ENCODE measurements at places on chromosomes 7 and 10.

DNA sequence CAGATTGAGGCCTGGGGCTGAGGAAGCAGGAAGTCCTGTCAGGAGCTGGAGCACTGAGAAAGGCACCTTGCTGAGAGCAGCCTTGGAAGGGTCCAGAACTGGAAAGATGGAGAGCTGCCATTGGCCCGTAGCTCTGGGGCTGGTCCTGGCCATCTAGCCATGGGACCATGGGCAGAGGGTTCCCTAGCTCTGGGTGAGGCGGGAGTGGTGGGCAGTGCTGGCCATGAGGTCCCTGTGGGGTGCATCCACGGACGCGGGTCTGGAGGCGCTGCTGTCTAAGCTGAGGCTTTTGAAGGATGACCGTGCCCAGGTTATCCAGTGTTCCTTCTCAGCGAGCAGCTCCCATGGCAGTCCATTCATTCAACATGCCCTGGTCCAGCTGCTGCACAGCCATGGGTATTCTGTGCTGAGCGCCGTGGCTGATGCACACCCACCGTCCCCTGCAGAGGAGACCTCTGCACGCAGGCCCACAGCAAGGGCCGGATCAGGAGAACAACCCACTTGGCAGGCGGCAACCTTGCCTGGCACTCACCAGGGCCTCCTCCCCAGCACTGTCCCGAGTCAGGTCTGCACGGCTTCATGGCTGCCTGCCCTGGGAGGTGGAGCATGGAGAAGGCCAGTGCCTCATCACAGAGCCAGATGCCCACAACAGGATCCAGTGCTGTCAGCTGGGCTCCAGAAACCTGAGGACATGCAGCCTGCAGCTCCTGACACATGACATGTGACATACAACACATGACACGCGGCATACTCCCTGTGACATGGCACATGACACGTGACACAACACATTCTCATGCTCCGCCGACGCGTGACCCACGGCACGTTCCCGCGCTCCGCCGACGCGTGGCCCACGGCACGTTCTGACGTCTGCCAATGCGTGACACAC, 121.9 kb downstream of the INPP5A start:
- DNase-seq = no peak

- DNase-seq = no peak
These were observed 3.8 kb upstream of the MRC1 start for GRCh38 chr10:17805330-17805729.

DNA sequence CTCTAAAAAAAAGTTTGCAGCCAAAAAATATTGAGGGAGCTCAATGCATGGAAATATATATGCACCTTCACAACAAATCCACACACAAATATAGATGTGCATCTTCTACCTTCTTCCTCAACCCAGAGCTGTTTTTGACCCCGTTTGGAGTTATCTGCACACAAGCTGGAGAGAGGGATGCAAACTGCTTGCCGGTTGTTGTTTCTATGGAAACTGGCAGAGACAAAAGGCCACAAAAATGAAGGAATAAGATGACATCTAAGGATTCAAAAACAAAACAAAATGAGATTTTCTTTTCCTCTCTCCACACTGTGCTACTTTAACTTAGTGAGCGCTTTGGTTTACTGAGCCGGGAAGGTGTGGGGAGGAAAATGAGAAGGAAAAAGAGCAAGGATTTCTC, 210.2 kb upstream of the AGK start:
- DNase-seq = no peak

- no peak for DNase-seq
These were observed 123.3 kb downstream of the NRCAM start for GRCh38 chr7:108332937-108333336.

DNA sequence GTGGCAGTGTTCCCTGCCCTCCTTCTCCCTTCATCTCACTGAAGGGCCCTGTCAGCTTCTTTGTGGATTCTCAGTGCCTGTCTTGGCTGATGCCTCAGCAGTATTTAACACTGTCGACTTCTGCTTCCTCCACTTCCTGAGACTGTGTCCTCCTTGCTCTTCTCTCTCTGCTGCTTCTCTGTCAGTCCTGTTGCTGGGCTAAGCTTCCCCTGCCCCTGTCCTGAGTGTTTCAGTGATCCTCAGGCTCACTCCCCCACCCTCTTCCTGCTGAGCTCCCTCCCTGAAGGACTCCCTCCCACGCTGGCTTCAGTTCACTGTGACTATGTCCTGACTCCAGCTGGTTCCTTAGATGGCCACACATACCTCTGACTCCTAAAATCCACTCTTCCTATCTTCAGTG, 64.9 kb downstream of the CREM start:
- DNase-seq = no peak

- DNase-seq = peak; percentile 79
These were observed 22.9 kb upstream of the ELFN1 start for GRCh38 chr7:1646957-1647891.

DNA sequence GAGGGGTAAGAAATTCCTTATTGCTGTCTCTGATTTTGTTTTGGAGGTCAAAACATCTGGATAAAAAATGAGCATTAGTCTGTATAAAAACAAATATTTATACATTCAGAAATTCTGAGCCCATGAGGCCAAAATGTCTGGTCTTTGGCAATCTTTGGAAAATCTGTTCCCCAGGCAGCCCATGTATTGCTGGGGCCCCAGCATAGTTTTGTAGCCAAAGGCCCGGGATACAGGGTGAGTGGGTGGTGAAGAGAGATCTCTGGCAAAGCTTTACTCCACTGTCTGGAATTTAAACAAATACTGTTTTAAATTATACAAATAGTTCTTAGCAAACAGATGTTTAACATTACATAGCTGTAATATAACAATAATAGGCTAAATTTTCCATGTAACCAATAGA, 134.7 kb upstream of the GALNT17 start:
- DNase-seq = no peak

DNA sequence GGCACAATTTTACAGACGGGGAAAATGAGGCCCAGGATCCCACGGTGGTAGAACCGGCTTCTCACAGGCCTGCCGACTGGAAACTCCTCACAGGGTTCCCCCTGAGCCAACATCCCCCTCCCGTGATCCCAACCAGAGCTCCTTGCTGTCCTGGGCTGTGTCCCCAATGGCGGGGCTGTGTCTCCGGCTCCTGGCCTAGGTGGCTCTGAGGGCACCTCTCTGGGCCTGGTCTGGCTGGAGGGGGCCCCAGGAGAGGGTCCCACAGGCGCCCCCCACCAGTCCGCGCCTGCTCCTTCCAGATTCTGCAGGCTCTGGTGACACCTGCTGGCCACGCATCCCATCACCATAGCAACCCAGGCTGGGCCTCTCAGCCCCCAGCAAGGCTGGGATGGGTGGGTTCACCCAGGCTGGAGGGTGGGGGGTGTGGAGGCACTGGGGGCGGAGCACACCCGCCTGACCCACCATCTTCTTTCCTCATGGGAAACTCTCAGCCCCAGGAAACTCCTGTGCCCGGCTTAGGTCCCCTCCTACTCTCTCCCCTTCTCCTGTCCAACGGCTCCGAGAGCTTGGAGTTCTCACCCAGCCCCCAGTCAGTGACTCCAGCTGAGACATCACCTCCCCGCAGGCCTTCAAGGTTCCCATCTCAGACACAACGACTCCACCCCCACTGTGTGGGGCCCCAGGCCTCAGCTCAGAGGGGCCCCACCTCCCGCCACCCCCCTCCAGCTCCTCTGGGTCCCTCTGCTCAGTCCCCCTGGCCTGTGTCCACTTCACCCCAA, 27.1 kb upstream of the TNRC18 start:
- DNase-seq = peak; percentile 48

DNA sequence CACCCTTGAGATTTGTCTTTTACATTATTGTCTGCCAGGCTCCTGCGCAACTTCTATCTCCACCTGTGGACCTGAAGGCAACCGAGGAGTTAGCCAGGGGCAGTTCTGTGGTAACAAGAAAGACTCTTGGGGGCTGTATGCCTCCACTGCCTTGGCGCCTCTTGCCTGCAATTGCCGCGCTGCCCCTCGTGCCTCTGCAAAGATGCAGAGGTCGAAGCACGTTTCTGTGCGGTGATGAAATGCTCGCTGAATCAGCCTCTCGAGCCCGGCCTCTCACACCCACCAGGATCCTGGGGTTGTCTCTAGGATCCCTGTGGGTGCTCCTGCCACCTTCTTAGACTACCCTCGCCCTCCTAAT, 486 bp upstream of the LHFPL3 start:
- no peak for DNase-seq

DNA sequence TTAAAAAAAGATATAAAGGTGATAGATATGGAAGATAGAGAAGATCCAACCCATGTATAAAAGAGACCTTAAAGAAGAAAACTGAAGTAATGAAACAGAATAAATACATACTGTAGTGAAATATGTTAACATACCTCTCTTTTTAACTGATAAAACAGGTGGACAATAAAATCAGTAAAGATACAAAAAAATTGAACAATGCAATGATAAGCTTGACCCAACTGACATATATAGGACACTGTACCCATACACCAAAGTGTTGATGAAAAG, 17.4 kb upstream of the PRF1 start:
- DNase-seq = no peak

- no peak for DNase-seq
These were observed 28.4 kb upstream of the SORCS3 start for GRCh38 chr10:104612571-104613205.

DNA sequence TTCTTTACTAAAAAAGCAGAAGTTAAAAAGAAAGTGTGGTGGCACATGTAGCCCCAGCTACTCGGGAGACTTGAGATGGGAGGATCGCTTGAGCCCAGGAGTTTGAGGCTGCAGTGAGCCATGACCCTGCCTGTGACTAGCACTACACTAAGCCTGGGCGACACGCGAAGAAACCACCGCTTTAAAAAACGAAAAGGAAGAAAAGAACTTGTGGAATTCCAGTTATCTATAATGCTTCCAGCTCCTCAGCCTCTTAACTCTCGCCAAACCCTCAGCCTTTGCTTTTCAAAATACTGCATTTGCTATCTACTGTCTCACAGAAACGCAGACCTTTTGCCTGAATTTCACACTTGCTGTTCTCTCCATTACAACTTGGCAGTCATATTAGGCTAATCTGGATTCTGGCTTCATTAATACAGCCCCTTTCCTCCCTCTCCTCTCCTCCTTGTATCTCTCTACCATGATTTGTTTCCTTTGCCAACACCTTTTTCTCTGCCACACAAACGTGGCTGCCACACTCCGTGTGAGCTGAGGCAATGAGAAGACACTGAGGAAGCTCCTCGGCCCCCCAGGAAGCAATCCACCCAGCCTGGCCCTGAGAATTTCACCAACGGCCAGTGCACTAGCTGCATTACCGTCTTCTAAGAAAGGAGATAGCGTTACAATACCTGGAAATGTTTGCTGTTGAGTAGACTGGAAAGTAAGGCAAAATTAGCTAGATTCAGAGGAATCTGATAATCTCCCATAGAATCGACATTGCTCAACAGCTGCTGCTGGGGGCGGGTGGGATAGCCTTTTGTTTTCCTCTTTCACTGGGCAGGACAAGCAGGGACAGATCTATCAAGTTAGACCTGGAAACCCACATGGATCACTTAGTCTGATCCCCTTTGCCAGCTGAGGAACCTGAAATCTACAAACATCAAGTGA, 37.2 kb downstream of the CALML5 start:
- DNase-seq = peak; percentile 40

DNA sequence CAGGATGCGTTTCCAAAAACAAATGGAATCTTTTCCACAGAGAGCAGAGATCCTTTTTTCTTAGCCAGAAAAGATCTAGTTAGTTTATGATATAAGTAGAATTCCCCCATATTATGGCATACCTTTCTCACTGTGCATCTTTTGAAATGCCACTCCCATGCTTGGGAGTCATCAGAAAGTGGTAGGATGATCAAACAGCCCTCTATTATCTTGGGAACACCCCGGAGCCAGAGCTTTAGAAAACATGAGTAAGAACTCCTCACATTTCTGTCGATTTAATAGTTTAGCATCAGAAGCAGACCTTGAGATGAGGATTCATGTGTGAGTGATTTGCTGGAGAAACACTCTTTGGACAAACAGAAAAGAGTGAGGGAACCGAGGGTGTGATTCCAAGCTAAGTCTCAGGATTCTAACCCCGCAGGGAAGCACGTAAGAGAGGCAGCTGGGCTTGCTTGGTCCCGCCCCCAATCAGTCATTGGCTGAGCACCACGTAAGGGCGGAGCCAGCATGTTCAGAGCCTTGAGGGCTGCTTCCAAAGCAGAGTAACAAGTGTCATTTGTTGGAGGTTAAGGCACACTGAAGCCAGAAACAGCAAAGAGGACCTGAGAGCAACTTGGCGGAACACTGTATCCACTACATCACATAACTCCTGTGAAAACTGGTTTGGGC, 43.7 kb upstream of the NXPH1 start:
- no peak for DNase-seq

GRCh38 chr10:43610636-43611035, 4.4 kb downstream of the ZNF485 start:
- DNase-seq = no peak

DNA sequence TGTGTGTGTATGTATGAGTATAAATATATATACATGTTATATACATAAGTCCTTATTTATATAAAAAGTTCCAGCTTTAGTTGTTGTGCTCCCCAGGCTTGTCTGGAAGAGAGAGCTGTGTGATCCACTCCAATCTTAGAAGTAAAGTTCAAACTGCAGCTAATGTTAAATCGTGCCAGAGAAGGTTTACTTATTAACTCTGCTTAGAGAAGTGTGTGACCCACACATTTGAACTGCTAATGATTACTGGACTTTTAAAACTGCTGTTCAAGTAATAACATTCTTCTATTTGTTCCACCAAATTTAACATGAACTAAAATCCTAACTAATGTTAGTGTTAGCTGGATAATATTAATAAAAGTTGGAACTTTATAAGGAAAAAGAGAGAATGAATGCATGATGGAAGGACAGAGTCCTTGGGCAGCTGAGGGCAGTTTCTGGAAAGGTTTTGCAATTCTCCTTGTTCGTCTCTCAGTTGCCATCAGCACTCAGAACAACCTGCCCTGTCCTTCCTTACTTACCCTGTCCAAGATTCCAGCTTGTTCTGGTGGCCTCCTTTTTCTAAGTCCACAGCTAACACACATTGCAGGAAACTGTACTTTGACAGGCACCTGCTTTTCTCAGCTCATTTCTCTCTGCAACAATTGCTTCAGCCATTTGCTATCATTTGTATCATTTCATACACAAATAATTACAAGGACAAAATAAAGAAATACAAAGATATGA, 162.6 kb downstream of the FAM107B start:
- no peak for DNase-seq

DNA sequence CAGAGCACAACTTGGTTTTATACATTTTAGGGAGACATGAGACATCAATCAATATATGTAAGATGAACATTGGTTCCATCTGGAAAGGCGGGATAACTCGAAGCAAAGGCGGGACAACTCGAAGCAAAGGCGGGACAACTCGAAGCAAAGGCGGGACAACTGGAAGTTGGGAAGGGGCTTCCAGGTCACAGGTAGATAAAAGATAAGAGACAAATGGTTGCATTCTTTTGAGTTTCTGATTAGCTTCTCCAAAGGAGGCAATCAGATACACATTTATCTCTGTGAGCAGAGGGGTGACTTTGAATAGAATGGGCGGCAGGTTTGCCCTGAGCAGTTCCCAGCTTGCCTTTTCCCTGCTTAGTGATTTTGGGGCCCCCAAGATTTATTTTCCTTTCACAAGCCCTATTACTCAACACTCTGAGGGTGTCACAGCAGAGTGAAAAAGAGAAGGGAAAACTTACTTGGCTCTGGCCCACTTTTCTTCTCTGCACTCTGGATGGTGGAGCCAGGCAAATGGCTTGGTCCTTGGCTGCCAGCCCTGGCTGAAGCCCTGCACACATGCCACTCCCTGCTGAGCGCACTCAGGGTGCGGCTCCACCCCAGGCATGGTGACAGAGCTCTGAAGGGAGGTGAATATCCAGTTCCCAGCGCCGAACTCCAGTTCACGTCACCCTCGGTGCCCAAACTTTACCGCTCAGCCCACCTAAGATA, 46.7 kb downstream of the PARD3 start:
- peak; percentile 89 for DNase-seq
